ENCODE measurements at places on chromosomes 7 and 10.

DNA sequence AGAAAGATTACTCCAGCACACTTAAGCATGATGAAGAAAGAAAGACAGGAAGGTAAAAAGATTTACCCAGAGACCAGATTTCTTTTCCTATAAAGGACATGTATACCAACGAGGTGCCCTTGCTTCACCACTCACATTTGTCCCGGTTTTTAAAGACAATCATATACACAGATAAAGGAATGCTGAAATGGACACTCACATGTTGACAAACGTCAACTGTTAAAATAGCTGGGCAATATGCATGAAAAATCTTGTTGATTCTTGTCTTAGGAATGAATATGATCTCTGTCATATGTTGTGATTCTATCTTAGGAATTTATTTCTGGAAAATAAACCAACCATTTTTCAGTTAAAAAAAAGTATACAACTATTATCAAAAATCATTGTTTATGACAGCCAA is 158.2 kb downstream of the SRPK2 start:
- no peak for DNase-seq

DNA sequence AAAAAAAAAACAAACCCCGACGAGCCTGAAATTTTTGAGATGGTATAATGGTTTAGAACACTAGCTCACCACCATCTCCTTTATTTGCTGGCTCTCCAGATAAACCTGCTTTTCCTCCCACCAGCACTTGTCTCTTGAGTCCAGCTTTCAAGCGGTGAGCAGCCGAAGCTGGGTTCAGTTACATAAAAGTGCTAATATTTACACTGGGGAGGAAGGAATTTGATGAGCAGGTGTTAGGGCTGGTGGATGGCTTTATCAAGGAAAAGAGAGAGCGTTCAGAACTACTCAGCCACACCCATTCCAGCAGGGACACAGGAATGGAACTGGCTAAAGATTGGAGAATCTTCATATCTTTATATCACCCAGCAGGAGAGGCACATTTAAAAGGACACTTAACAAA is 6.6 kb upstream of the CALML3 start:
- DNase-seq, result peak; percentile 9

DNA sequence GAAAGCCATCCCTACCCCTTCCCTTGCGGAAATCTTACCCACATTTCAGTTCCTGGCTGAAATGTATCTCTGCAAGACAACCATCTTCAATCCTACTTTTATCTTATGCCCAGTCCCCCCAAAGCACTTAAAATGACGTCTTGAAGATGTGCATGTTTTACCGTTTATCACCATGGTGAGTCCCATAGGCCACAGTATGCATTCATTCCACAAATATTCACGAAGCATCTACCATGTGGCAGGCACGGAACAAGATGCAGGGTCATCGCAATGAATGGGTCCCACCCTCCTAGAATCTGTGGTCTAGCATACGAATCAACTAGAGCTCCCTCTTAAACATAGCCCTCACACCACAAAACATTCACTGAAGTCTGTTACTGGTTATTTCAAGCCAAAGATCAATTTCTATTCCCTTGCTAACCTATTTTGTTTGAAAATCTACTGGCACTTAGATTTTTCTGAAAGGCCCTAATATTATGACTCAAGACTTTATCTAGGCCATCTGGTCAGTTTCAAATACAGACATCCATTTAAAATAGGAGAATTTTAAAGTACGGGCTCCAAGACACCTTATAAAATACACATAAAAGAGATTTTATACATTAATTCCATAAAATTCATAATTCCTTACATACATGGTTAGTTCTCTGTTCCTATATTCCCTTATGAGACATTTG is 99.4 kb downstream of the PARD3 start:
- DNase-seq, result no peak

GRCh38 chr7:86391813-86392212 is 251.9 kb upstream of the GRM3 start:
- no peak for DNase-seq

GRCh38 chr10:118264838-118265470 is 77.2 kb downstream of the FAM204A start:
- DNase-seq, result no peak

- no peak for DNase-seq
Observed at GRCh38 chr7:29332042-29332811, 137.7 kb downstream of the CHN2 start.

DNA sequence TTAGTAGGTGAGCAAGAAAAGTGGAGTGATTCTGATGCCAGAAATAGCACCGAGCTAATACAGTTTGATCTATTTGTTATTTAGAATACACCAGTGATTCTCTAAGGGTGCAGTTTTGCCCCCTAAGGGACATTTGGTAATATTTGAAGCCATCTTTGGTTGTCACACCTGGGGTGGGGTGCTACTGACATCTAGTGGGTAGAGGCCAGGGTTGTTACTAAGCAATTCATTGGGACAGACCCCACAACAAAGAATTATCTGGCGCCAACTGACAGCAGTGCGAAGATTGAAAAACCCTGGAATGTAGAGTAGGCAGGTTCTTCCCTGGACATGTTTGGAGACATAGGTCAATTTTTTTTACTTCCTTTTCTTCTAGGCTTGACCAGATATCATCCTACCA is 14.6 kb downstream of the PALS2 start:
- DNase-seq, result no peak

GRCh38 chr10:28317760-28318159 is 14.9 kb upstream of the MPP7 start:
- no peak for DNase-seq

- DNase-seq, result no peak
Observed at GRCh38 chr7:94414481-94414880, 19.8 kb downstream of the COL1A2 start.

DNA sequence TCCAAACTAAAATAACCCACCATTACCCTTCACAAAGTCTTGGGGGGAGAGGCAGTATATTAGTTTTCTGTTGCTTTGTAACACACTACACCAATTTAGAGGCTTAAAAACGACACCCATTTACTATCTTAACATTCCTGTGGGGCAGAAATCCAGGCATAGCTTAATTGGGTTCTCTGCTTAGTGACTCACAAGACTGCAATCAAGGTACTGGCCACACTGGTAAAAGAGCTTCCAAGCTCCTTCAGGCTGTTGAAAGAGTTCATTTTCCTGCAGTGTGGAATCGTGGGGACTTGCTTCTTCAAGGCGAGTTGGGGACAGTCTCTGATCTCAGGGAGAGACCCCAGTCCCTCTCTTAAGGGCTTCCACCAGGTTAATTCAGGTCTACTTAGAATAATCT is 139.1 kb downstream of the XPNPEP1 start:
- no peak for DNase-seq

- DNase-seq, result no peak
Observed at GRCh38 chr10:73746721-73747120, 2.5 kb downstream of the SEC24C start.

GRCh38 chr7:76220185-76221057 is 18.7 kb downstream of the SRRM3 start:
- DNase-seq, result peak; percentile 62

- DNase-seq, result no peak
Observed at GRCh38 chr7:24754906-24755506, 2.3 kb downstream of the GSDME start.

DNA sequence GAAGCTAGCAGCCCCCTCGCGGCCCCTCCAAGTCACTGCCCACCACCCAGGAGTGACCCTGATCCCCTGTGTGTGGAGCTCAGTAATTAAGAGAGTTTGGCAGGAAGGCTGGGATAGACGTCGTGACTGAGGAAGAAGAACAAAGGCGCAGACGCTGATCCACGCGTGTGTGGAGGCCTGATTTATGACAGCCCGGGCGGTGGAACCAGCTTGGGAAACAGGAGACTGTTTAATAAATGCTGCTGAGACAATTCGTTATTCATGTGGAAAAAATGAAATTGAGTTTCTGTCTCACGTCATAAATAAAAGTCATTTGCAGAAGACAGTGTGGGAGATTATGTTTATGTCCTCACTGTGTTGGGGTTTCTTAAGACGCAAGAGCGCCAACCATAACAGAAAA is 130.8 kb downstream of the ELFN1 start:
- no peak for DNase-seq

DNA sequence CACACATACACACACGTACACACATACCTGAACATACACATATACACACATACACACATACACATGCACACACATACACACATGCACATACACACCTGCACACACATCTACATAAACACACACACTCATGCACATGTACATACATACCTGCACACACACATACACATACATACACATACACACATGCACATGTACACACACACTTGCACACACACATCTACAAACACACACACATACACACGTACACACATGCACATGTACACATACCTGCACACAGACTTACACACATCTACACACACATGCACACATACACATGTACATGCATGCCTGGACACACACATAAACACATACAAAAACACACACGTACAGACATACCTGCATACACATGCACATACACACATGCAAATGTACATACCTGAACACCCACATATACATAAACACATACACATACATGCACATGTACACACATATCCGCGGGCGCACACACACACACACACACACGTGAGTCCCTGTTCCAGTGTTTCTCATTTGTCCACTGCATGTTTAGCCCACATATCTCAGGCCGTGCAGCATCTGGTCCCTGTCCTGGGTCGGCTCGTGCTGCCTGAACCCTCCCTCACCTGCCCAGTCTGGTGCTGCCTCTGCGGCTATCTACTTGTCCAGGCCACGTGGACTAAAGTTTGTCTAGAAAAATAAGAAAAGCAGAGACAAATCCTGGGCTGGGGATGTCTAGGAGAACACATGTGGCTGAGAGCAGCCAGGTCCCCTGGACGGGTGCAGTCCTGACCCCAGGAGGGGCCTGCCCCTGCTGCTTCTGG is 238.7 kb downstream of the TCERG1L start:
- DNase-seq, result peak; percentile 8

DNA sequence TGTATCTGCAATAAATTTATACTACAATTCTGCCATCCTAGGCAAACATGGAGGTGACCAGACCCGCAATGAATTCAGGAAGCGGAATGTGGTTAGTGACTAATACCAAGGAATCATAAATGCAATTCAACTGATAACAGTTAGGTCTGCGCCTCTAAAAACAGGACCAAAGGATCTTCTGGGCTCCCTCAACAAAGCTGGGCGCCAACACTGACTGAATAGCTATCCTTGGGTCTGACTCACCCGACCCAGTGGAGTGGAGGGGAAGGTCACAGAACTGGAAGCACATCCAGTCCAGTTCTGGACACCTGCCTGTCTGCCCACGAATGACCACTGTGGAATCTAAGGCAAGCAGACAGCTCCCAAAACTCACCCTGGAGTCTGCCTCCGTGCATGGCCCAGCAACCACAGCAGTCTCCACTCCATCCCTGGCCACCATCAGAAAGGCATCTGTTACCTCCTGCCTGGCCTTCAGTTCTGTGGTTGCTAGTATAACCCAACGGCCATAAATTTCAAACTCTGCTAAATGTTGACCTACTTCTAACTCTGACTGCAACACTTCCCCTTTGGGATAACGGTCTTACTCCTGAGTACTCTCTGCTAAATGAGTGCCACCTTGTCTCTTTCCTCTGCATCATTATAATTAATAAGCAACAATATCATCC is 43.0 kb upstream of the DLX6 start:
- DNase-seq, result peak; percentile 60

DNA sequence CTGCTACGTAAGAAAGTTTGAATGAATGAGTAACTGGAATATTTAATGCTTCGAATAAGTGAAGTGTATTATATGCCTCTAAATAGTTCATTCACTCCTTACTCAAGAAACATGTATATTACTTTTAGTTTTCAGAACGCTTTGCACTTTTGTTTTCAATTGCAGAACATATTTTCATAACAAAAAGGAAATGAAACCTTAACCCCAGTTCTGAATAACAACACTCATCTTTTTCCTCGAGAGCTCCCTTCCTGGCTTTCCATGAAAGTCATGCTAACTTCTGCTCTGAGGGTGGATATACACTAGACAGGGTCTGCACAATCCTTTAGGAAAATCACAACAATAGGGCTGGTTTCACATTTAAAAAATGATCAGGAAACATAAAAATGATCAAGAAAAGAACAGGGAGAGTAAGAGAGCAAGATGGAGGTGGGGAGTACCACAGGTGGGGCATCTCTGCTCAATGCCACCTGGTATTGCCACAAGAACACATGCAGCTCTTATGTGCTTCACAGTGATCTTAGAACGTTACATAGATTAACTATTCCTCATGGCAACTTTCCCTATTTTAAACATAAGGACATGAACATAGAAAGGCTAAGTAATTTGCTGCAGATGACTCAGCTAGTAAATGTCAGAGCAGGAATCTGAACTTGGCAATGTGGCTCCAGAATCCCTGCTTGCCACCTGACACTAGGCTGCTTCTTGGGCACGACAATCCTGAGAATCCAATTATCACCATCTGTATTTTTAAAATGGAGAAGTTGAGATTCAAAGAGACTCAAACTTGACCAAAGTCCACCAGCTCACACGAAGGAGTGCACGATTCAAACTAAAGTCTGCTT is 219.5 kb upstream of the AOAH start:
- DNase-seq, result no peak

DNA sequence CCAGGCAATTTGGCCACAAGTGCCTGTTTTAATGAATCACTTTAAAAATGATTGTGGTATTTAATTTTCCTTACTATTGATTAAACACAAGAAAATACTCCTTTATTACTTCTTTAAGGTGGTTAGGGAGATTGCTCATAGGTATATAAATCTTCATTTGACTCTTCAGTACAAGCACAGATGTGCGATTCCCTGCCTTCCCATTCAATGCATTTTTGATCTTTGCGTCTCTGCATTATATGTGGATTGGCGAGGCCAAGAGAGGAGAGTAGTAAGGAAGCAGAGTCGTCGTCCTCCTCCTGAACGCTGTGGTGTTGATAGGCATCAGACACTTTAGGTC is 683.7 kb downstream of the LRMDA start:
- no peak for DNase-seq

DNA sequence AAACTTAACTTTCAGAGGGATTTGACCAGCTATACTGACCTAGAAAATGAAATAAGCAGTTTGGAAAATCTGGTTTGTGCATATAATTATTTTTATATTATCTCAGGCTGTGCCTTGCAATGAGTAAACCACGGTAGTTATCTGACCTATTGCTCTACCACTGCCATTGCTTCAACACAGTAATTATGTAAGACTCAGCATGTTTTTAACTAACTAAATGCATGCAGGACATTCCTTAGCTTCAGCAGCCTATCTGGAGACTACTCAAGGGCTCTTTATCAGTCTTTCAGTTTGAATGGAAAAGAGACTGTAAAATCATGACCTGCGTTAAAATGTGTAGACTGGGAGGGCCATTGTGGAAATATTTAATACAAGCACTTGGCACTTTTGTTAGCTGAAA is 22.5 kb downstream of the CHN2 start:
- no peak for DNase-seq

GRCh38 chr10:105207476-105207995 is 566.4 kb downstream of the SORCS3 start:
- no peak for DNase-seq

- DNase-seq, result no peak
Observed at GRCh38 chr10:112223725-112224124, 40.2 kb upstream of the GPAM start.

DNA sequence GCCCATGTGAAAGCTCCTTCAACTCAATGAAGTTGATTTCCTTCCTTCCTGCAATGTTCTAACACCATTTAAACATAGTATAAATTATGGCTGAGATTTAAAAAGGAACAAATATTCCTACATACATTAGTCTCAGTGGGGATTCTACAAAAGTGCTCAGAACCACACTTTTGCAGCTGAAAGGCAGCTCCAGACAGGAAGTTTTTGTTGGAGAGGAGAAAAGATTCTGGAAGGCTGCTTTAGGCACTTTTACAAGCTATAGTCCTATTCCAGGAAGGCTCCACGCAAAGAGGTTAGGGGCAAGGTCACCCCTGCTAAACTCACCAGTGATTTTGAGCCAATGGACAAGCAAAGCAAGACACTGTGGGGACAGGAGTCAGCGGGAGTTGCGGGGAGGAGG is 179.2 kb upstream of the CDCA7L start:
- DNase-seq, result no peak
